NCI-H2107 (cell line): ENCODE measurements at places on chromosomes 12 and 14.

GRCh38 chr12:89836026-89836425 lies 127.4 kb upstream of the ATP2B1 start:
- DNase-seq: no peak

DNA sequence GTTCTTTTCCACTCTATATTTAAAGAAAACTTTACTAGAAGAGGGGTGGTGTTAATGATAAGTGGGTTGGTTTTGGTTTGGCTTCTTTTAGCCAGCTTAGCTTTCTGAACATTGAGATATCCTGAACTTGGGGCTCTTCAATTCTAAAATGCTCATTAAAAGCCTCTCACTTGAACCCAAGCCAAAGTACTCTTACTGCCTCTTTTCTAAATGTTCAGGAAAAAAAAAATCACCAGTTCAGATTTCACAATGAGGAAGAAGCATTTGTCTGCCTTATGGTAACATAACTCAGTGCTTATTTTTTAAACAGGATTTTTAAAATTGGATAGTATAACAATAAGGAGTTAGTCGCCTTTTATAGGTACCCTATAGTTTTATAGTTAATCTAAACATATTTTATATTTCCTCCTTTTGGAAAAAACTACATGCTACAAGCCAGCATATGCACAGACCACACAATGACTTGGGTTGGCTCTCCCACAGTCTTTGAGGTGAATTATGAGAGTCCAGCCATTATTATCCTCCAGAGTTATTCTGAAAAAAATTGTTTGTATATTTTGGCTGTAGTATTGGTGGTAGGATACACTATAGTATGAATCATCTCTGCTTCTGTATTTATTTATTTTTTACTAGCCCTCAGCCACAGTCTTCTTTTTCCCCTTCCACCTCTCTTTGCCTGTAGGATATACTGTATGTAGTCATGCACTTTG lies 195.5 kb upstream of the TMPO start:
- no peak for DNase-seq

GRCh38 chr12:115096588-115097397 lies 412.8 kb upstream of the TBX3 start:
- no peak for DNase-seq

- DNase-seq: no peak
Measured at GRCh38 chr14:97491697-97492096, 694.5 kb downstream of the VRK1 start.

- no peak for DNase-seq
Measured at GRCh38 chr14:75201087-75201486, 24.7 kb upstream of the TMED10 start.

DNA sequence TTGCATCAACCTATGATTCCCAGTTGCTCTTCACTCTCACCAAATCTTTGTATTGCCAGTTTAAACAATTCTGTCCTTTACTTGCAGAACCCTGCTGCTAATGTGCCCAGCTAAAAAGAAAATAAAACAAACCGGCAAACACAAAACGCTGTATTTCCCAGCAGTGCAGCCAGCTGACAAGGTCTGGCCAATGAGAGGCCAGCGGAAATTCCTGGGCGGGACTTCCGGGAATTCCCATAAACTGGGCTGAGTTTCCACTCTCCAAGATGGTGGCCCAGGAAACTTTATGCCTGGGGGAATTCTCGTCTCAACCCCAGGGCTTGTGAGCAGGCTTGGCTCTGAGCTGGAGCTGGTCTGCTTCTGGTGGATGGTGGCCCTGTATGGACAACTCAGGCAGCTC lies 807.3 kb upstream of the TMEM132C start:
- DNase-seq: no peak

- no peak for DNase-seq
Measured at GRCh38 chr12:77364400-77364799, 299.0 kb upstream of the E2F7 start.

DNA sequence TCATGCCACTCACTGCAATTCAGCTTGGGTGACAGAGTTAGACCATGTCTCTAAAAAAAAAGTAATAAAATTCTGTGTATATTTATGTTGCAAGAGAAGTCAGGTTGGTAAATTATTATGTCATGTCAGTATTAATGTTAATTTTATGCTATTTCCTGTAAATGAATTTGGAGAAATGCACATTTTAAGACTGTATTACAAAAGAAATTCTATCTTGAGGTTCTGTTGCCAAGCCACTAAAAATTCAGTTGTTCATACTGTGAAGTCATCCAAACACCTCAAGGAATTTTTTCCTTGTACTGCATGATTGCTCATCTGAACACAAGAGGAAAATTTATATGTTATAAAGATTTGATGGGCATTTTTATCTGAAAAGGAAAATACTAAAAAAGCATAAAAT lies 23.3 kb upstream of the HMGA2 start:
- DNase-seq: no peak

GRCh38 chr12:56358836-56359532 lies 923 bp downstream of the STAT2 start:
- DNase-seq: no peak

- no peak for DNase-seq
Measured at GRCh38 chr12:28506271-28506670, 316.0 kb downstream of the CCDC91 start.

GRCh38 chr14:53109105-53110041 lies 43.8 kb downstream of the DDHD1 start:
- no peak for DNase-seq

DNA sequence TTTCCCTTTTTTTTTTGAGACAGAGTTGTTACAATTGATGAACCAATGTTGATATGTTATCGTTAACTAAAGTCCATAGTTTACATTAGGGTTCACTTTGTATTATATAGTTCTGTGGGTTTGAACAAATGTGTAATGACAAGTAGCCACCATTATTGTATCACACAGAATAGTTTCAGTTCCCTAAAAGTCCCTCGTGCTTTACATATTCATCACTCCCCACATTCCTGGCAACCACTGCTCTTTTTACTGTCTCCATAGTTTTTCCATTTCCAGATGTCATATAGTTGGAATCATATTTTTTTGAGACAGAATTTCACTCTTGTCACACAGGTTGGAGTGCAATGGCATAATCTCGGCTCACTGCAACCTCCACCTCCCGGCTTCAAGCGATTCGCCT lies 12.5 kb downstream of the HSD17B6 start:
- no peak for DNase-seq

DNA sequence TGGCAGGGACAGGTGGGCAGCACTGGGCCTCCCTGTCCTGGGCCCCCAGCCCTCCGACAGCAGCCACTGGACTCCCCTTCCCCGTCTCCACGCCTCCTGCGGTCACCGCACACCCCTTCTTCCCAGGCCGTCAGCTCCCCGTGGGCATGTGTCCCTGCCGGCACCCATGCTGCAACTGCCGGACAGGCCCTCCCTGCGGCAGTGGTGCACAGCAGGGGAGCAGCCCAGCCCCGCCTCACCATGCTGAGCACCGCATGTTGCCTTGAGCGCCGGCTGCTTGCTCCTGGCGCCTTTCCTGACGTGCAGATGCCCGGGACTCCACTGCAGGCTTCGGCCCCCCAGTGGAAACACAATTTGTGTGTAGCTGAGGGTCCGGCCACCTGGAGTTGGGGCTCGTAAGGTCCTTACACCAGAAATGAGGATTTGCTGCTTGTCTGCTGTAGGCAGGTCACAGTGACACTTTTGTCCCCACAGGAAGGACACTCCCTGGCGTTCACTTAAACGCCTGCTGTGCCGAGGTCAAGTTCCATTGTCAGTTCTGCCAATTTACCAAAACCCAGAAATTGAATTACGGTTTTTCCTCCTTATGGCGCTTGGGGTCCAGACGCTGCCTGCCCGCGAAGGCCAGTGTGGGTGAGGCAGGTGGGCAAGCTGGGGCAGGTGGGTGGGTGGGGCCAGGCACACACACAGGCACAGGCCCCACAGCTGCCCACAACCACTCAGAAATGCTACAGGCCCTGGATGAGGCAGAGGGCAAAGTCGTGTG lies 28.2 kb upstream of the MMP17 start:
- no peak for DNase-seq

DNA sequence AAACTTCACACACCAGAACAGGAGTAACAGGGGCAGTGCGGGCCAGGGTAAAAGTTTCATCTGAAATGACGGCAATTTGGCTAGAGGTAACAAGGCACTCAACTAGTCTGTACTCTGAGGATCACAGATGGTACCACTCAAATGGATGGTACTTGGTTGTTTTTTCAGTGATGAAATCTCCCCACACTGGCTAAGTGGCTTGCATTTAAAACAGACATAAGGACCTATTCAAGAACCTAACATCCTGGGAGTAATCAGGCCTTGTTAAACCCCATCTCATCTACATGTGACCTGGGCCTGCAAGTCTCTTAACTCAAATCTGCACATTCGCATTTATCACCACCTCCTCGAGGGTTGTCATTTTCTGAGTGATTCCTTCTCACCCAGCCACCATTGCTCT lies 90.8 kb downstream of the PRKAB1 start:
- DNase-seq: no peak

DNA sequence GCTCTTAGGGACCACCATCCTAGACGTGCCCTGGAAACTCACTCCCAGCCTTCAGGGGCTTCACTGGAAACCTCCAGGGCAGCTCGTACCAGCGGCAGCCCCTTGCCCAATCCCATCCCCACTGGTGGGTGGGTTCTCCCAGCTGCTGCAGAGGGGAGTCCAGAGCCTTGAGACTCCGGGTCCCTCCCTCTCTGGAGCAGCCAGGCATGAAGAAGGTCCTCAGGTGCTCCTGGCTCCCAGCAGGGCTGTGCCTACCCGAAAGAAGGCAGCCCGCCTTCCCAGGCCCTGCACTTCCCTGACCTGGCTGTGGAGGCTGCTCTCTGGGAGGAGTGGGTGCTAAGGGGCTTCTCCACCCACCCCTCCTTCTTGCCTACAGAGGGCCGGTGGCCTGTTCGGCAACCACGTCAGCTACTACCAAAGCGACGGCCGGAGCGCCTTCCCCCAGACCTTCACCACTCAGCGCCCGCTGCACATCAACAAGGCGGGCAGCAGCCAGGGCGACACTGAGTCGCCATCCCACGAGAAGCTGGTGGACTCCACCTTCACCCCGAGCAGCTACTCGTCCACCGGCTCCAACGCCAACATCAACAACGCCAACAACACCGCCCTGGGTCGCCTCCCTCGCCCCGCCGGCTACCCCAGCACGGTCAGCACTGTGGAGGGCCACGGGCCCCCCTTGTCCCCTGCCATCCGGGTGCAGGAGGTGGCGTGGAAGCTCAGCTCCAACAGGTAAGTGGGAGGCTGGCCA lies 115.5 kb upstream of the FKBP4 start:
- DNase-seq: no peak

GRCh38 chr12:105846331-105846730 lies 292.4 kb downstream of the NUAK1 start:
- no peak for DNase-seq

- DNase-seq: peak; percentile 15
Measured at GRCh38 chr12:63103494-63104131, 47.4 kb downstream of the AVPR1A start.

DNA sequence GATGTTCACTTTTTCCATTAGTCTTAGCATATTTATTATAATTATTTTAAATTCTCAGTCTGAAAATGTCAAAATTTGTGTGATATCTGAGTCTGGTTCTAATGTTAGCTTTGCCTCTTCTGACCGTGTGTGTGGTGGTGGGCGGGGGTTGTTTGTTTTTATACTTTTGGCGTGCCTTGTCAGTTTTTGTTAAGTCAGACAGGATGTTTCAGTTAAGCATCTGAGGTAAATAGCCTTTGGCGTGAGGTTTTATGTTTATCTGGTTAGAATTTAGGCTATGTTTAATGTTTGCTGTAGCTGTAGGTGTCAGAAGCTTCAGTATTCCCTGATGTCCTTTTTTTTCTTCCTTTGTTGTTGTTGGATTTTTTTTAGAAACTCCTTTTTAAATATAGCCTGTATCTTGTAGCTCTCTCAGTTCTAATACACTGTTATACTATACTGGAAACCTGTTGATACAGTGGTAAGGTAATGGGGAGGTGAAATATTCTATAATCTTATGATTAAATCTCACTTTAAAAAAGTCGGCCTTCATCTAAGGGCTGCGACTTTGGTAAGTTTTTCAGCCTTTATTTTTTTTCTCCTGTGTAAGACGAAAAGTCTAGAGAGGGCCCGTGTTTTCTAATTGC lies 111.6 kb downstream of the SCAF11 start:
- DNase-seq: no peak

DNA sequence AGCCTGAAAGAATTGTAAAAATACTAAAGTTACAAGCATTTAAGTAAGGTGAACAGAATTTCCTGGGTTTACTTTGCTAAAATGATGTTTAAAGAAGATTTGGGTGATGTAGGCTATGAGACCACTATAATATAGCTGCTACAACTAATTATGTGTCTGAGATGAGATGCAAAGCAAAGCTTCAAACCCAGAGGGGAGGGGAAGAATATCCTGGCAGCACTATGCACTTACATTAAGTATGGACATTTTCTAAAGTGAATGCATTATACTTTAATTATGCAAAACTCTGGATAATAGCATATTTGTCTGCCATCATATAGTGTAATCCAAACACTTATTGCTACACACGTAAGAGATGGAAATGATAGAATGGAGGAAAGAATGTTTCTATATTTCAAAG lies 1003.7 kb downstream of the GALC start:
- no peak for DNase-seq

GRCh38 chr12:31035226-31035625 lies 38.4 kb upstream of the DDX11 start:
- no peak for DNase-seq

- peak; percentile 75 for DNase-seq
Measured at GRCh38 chr12:78863482-78864402, 832 bp upstream of the SYT1 start.

GRCh38 chr14:68663385-68664076 lies 129.3 kb downstream of the ZFP36L1 start:
- DNase-seq: no peak

DNA sequence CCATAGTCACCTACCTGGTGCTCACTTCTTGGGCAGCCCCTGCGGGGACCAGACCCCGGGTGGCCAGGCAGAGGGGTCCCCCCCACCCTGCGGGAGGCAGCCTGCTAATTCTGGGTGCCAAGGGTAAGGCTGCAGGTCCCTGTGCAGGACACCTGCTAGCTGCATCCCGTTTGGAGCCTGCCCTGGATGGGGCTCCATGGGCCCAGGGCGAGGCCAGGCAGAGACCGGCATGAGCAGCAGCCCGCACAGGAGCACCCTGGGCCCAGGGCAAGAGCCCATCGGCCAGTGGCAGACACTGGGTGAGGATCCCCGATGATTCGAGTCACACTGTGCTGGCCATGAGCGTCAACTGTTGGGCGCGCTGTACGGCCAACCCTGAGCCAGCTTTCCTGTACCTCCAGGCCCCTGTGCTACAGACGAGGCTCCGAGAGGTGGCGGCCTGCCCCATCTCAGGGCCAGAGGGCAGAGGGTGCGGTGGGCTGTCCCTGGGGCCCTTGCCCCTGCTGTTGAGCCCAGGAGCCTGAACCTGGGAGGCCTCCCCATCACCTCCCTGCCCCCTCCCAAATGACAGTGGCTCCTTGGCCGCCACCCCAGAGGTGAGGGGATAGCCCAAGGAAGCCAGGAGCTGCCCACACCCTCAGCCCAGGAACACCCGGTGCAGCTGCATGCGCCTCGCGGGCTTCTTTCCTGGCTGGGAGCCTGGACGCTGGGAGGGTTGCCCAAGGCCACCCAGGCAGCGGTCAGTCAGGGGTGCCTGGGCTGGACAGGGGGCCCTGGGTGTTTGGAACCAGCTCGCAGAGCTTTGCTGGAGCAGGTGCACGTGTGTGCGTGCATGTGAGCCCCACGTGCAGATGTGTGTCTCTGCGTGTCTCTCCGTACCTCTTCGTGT lies 47.7 kb downstream of the CYP46A1 start:
- DNase-seq: no peak
